HEK293T (cell line): ENCODE measurements at places on chromosomes 16 and 17.

DNA sequence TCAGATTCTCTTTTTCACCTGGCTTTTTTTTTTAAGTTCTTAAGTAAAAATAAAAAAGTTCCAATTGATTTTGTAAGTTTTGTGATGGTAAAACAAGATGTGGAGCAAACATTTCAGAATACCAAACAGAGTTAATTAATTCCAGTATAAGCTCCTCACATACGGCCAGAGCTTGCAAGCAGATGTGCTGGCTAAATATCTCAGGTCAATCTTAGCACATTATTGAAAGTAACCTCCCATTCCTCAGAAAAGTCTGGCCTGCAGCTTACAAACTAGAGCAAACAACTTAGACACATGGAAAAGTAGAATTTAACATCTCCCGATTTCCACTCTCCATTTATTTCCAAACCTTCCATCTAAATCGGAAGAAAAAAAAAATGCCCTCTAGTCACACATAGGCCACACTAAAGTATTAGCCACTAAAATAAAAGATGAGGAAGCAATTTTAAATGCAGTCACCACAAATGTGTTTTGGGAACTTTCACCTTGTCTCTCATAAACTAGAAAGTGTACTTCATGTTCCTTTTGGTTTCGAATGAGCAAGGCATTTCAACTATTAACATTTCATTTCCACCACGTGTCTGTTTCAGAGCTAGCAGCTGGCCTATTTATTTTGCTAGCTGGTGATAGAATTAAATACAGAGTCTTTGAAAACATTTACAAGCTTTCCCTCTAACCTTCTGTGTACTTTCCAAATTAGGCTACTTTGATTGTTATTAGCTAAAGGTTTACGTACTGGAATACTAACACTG, 143.3 kb downstream of the STX8 start:
- DNase-seq: no peak

DNA sequence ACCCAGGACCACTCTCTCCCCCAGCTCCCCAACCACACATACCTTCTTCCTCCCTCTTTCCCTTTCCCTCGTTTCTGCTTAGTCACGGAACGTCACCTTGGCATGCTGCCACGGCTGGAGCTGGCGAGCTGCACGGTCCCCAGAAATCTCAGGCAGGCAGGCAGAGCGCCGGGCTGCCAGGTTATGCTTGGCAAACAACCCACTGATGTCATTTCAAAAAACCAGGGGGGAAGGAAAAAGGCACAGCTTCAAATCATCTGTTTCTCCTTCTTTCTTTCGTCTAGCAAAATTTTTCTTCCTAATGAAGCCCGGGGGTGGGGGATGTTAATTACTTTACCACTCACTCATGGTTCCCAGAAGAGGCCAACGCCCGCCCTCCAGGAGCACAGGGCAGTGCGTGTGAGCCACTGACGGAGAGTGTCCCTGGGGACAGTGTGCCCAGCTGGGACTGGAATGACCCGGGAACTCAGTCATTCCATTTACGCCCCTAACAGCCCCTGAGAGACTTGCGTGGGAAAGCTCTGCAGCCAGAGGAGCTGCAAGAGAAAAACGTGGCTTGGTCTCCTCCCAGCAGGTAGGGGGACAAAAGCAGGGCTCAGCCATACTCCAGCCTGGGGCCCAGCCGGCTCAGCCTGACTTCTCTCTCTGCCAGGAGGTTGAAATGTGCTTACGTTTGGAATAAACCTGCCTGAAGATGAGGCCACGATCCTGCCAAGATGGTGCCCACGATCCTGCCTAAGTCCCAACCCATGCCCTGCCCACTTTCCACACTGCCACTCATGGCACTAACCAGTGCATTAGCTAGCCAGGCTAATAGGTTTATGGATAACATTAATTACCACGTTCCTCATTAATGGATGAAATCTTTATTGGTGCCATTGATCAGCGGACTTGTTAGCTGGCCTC, 198.9 kb downstream of the ZFHX3 start:
- peak; percentile 11 for DNase-seq

DNA sequence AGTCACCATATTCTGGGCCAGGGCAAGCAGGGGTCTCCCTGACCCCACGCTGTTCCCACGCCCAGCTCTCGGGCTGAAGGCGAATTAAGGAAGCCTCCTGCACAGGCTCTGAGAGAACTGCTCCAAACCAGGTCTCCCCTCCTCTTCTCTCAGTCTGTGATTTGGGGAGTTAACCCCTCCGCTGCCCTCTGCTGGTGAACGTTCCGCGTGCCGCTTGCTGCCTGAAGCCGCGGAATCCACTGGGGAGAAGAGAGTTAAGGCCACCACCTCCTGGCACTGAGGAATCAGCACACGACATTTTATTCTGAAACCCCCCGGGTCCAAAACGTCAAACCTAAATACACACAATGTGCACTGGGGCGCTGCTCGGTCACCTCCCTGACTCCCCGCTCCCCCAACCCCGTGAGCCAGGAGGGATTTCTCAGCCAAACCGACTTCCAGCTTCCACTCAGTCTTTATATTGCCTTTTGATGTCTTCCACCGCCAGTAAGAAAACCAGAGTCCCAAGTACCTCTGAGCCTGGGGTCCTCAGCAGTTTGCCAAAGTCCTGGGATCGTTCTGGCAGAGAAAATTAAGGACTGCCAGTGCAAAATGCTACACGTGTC, 54.4 kb upstream of the RCVRN start:
- peak; percentile 65 for DNase-seq

GRCh38 chr17:57892820-57893595, 43.2 kb upstream of the MRPS23 start:
- peak; percentile 37 for DNase-seq

DNA sequence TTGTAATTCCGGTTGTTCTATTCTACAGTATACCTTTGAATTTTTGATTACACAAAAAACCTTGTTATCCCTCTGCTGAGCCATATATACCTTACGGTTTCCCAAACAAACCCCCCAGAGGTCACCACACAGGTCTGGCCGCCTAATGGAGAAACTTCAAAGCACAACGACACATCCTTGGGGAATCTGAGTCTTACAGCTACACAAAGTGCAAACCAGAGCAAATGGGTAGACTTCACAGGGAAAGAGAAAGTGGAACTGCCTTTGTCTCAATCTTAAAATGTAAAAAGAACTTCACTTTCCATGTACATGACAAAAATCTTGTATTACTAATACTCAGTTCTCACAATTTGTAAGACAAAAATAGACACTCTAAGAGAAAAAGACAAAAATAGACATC, 2.7 kb downstream of the FBXO31 start:
- no peak for DNase-seq

DNA sequence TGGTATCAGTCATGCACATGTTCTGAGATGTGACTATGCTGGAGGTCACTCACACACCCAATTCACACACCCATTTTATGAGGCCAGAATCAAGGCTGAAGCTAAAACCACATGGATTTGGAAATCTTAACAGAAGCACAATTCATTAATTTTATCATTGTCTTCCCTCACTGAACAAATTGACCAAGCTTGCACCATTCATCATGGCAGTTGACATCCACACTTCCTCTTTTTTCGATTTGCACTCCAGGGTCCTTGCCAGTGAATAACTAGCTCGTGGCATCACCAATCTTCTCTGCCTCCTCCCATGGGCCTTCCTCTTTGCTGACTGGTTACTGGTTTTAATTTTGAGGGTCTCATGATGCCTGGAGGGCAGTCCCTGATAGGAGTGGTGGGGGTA, 123.0 kb upstream of the ASIC2 start:
- DNase-seq: no peak

- DNase-seq: peak; percentile 70
Observed at GRCh38 chr17:50953831-50954601, 87.9 kb upstream of the TOB1 start.

DNA sequence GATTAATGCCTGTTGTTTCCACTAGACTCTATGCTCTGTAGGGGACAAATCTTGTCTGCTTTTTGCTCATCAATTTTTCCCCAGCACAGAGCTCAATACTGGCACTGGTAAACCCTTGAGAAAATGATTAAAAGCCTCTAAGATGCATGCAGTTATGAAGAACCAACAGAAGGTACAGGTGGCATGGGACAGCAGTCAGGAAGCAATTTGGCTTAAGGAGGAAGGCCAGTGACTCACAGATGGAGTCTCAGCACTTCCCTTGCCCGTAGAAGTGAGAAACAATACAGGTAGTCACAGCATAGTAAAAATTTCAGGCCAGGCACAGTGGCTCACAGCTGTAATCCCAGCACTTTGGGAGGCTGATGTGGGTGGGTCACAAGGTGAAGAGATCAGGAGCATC, 504.7 kb upstream of the RBFOX1 start:
- no peak for DNase-seq

GRCh38 chr17:73286863-73287296, 24.9 kb downstream of the CDC42EP4 start:
- DNase-seq: no peak

DNA sequence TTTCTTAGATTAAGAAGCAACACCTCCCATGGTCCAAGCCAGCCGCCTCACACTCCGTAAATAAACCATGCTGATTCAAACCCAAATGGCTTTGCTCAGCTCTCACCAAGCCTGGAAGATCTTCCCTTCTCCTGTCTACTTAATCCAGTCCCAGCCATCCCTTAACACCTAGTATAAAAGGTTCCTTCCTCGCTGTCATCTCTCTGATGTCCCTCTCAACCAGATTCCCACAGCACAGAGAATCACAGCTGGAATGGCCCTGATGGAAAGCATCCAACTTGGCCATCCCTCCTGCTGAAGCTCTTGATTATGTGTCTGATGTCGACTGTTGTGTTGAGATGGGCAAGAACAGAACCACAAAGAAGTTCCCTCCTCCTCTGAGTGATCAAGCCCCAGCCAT, 50.6 kb upstream of the ADCY9 start:
- DNase-seq: no peak

DNA sequence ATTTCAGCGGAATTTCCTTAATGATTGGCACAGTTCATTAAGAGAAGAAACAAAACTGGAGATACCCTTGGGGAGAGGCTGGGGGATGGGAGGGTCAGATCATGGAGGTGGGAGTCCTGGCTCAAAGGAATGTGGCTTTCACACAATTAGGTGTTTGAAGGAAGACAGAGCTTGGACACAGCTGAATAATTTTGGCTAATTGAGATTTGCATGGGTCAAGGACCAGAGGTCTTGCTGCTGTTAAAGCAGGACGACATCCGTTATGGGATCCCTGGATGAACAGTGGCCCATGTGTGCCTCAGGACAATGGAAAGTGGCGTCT, 160.3 kb downstream of the HS3ST3B1 start:
- no peak for DNase-seq

- DNase-seq: no peak
Observed at GRCh38 chr17:73265646-73266640, 4.3 kb upstream of the CPSF4L start.

- DNase-seq: no peak
Observed at GRCh38 chr16:26155221-26155620, 463.5 kb downstream of the HS3ST4 start.

DNA sequence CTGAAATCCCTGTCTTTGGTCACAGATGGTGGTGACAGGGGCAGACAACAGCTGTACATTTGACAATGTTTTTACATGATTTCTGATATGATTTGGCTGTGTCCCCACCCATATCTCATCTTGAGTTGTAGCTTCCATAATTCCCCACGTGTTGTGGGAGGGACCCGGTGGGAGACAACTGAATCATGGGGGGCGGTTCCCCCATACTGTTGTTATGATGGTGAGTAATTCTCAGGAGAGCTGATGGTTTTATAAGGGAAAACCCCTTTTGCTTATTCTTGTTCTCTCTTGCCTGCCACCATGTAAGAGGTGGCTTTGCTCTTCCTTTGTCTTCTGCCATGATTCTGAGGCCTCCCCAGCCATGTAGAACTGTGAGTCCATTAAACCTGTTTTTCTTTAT, 353.9 kb downstream of the CPPED1 start:
- no peak for DNase-seq

GRCh38 chr16:11319529-11320146, 25.6 kb upstream of the RMI2 start:
- DNase-seq: no peak

DNA sequence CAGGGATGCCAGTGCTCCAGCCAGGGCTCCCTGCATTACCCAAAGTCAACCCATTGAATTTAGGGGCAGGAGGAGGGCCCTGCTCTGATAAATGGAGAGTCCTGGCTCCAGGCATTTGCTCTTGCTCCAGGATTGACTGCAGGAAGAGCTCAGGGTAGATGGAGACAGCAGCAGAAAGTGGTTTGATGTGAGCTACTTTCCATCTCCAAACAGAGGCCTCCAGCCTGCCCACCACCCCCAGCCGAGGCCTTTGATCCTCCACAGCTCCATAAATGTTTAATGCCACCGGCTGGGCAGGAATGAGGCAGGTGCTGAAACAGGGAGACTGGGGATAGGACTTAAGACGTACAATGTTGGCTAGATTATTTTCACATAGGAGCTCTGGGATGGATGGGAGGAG, 4.3 kb upstream of the SEZ6 start:
- no peak for DNase-seq

DNA sequence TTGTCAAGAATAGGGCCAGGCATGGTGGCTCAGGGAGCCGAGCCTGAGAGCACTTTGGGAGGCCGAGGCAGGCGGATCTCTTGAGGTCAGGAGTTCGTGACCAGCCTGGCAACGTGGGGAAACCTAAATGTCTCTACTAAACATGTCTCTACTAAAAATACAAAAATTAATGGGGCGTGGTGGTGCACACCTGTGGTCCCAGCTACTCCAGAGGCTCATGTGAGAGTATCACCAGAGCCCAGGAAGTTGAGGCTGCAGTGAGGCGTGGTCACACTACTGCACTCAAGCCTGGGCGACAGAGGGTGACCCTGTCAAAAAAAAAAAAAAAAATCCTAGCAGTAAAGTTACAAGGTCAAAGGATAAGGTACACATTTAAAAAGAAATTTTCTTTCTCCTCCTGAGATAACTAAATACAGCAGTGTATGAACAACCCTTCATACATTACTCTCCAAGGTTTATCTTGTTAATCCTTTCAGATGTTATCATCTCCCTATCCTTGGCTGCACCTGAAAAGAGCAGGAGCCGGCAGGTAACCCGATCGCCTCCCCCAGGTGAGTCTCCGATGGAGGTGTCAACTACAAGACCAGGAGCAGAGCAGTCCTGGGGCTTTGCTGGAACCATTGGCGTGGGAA, 122.3 kb downstream of the GOSR1 start:
- no peak for DNase-seq

DNA sequence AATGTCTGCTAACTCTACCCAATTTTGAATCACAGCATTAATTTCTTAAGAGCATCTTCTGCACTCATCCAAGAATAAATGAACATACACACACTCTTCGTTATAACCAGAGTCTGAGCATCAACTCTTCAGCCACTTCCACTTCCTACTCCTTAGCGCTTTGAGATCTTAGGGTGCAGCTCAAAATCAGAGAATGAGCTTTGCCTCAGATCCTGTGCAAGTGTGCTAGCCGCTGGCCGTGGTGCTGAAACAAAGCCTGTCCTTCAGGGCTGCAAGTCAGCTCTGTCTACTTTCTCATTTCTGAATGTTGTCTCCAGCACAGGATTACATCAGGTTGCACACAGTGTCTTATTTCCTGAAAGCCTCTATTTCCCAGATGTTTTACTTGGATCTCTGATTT, 165.4 kb downstream of the AIPL1 start:
- peak; percentile 57 for DNase-seq

DNA sequence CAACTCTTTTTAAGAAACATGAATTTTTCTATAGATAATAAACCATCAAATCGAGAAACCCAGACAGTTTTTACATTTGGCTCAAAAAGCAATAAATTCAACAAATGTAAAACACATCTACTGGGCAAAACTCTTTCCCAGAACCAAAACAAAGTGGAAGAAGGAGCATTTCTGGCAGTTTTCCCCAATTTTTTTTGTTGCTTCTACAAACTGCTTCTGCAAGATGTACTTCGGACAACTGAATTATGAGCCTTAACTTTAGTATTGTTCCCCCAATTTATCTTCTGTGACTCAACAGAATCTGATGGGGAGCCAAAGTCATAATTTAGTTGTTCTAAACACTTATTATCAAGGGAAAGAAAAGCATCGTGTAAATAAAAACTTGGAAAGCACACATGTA, 1047.2 kb downstream of the CDH11 start:
- DNase-seq: no peak
